Activated T-helper 17 cell treated with anti-CD3 and anti-CD28 coated beads, Interleukin-2, amount 50 U/mL, for 72 hours (primary cell): ENCODE measurements at places on chromosomes 7 and 10.

GRCh38 chr7:30301751-30302150 lies 17.4 kb downstream of the ZNRF2 start:
- no peak for ATAC-seq

- ATAC-seq: no peak
These were observed 15.6 kb downstream of the COBL start for GRCh38 chr7:51300762-51301674.

GRCh38 chr7:147145194-147145593 lies 1028.6 kb downstream of the CNTNAP2 start:
- ATAC-seq: no peak

- ATAC-seq: peak; percentile 56
These were observed 261.8 kb downstream of the GATA3 start for GRCh38 chr10:8316284-8316683.

GRCh38 chr10:67114945-67115344 lies 189.1 kb downstream of the LRRTM3 start:
- ATAC-seq: no peak

DNA sequence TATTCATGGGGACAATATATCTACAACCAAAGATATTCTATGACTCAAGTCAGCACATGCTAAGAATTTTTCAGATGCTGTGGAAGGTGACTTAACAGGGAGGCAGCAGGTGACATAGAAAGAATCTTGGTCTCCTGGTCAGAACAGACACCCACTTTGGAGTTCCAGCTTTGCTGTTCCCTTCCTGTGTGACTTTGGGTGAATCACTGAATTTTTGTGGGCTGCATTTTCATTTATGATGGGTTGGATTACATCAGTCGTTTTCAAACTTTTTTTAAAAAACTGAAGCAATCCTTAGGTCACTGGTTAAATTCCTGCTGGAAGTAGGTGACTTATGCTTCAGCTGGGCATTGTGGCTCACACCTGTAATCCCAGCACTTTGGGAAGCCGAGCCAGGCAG lies 24.9 kb downstream of the RGR start:
- ATAC-seq: peak; percentile 41

GRCh38 chr10:45386657-45387056 lies 12.6 kb downstream of the ALOX5 start:
- no peak for ATAC-seq

- no peak for ATAC-seq
These were observed 488.8 kb upstream of the MKI67 start for GRCh38 chr10:128614802-128615553.

- ATAC-seq: no peak
These were observed 161.0 kb downstream of the RNF216 start for GRCh38 chr7:5620459-5620881.

- no peak for ATAC-seq
These were observed 122.5 kb downstream of the CCNY start for GRCh38 chr10:35458500-35459448.

DNA sequence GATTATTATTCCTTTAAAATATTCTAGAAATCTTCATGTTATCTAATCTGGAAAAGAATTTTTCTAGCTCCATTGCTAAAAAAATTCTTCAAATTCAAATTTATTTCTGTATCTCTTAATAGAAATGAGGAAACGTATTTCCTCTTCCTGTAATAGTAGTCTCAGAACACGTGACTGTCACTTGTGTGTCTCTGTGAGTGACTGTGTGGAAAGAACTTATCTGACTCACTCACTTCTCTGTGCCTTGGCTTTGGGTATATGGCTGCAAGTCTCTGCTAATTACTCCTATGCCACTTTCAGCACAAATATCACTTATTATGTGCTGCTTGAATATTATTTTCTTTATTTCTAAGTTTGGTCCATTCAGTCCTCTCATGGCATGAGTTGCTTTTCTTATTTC lies 132.7 kb downstream of the CNTNAP2 start:
- ATAC-seq: no peak
